ENCODE measurements at places on chromosomes 7 and 10.
A peak's percentile ranks its signal among the peaks of the same experiment; 100 is the strongest.

GRCh38 chr7:120554960-120555571 lies 282.1 kb downstream of the KCND2 start:
- DNase-seq: peak; percentile 65

- no peak for DNase-seq
Observed at GRCh38 chr10:78449554-78449953, 415.9 kb downstream of the RPS24 start.

GRCh38 chr7:19112274-19113001 lies 5.0 kb downstream of the TWIST1 start:
- peak; percentile 90 for DNase-seq

GRCh38 chr7:21753071-21753470 lies 192.6 kb downstream of the CDCA7L start:
- DNase-seq: no peak

DNA sequence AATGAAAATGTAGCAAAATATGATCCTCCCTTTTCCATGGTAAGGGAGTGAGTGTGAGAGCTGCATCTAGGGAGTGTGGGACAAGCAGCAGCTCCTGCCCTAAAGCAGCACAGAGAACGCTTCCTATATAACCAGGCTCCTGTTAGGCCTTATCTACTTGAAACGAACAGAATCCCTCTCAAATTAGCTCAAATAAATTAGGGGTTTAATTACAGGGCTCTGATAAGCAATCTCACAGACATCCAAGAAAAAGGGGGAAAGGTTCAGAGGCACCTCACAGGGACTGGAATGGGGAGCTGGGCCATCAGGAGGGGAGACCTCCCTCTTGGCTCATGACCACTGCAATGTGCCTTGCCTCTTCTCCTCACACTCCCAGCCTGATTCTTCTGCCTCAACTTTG lies 57.9 kb downstream of the PLPP4 start:
- DNase-seq: no peak

DNA sequence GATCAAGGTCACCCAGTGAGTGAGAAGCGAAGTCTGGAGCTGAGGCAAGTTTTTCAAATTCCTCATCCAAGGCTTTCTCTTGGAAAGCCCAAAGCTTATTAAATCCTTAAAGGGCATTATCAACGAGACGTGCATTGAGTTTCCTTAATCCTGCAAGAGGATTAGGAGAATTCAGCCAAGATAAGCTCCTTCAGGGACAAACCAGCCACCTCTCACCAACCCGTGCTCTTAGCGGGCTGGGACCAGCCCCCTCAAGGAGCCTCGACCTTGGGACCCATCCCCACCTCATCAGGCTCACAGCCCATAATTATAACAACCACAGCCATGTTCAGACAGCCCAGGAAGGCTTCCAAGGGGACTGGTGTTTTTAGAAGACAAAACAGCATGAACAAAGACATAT lies 12.0 kb upstream of the SLC29A4 start:
- DNase-seq: no peak

GRCh38 chr10:131418681-131419080 lies 107.2 kb upstream of the TCERG1L start:
- peak; percentile 6 for DNase-seq

- DNase-seq: no peak
Observed at GRCh38 chr10:130750441-130750840, 561.1 kb downstream of the TCERG1L start.

DNA sequence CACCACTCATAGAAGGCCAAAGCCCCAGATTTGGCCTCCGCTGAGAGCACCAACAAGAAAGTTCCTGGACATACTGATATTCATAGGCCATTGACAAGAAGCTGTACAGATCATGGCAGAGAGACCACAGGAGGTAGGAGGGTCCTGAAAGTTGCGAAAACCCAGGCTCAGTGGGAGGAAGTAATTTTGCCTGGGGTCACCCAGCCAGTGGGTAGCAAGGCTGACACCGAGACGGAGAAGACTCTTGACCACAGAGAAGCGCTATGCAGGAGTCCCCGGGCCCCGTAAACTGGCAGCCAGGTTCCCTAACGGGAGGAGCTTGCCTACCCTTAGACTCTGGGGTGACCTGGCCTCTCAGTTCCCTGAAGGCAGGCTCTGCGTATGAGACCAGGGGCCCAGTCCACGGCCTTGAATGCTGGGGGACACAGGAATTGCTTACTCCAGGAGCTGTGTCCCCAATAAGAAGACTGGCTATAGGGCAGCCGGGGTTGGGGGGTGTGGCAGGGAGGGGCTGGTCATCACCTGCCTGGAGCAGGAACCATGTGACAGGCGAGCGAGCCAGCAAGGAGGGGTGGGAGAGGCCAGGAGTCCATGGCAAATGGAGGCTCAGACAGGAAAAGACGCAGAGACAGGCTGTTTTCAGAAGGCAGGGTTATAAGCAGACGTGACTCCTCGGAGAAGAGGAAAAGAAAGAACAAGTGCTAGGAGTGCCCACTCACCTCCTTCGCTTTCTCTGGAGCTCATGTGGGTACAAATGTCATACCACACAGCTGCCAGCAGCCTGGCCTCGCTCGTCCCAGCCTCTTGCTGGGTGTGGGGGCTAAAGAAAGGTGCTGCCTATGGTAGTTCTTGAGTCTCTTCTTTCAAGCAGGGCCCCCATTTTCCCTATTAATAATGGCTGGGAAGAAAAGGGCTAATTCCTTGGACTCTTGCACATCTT lies 24.6 kb upstream of the NPFFR1 start:
- no peak for DNase-seq

DNA sequence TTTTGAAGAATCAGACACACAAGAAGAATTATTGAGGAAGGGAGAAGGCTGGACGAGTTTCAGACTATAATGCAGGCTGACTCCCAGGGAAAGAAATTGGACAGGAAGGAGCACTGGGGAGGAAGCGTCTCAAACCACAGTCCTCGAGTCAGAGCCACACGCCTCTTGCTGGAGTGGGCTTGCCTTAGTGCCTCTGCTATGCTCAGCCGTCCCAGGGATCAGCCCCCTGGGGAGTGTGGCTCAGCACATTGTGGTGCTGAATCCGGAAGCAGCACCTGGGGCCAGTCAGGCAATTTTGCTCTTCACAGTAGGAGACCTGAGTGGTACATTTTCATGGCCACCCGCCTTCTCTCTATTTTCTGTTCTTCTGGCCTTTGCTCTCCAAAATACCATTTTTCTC lies 67.4 kb upstream of the SLC35G1 start:
- peak; percentile 17 for DNase-seq

GRCh38 chr7:47444376-47445098 lies 137.4 kb downstream of the TNS3 start:
- no peak for DNase-seq

GRCh38 chr7:123871998-123872867 lies 27.3 kb downstream of the HYAL4 start:
- DNase-seq: peak; percentile 71

- no peak for DNase-seq
Observed at GRCh38 chr7:604884-605531, 85.4 kb upstream of the PDGFA start.

- DNase-seq: peak; percentile 86
Observed at GRCh38 chr7:111827863-111828504, 265.7 kb upstream of the IMMP2L start.

DNA sequence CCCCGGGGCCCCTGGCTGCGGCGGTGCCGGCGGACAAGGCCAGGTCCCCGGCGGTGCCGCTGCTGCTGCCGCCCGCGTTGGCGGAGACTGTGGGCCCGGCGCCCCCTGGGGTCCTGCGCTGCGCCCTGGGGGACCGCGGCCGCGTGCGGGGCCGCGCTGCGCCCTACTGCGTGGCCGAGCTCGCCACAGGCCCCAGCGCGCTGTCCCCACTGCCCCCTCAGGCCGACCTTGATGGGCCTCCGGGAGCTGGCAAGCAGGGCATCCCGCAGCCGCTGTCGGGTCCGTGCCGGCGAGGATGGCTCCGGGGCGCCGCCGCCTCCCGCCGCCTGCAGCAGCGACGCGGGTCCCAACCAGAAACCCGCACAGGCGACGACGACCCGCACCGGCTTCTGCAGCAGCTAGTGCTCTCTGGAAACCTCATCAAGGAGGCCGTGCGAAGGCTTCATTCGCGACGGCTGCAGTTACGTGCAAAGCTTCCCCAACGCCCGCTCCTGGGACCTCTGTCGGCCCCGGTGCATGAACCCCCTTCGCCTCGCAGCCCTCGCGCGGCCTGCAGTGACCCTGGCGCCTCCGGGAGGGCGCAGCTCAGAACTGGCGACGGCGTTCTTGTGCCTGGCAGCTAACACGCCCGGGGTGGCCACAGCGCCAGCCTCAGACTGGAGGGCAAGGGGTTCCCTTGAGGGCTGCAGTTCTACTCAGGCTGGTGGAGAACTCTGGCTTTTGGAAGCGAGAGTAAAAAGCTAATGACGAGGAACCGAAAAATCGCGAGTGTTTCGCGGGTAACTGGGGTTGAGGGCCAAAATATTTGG lies 804 bp downstream of the FRAT1 start:
- peak; percentile 23 for DNase-seq

DNA sequence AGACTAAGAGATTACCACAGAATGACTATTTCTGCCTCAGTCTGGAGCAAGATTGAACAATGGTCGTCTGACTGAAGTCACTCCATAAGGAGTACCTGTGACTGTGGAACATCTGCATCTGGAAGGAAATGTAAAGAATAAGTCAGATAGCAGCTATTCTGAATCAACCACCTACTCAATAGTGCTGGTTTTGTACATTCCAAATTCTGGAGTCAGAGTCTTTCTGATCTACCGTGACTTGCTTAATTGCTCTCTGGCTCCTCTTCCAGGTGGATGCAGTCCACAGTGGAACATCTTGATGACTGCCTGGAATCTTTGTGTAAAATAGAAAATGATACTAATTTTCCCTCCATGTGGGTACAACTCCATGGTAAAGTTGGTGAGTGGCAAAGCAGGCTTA lies 156.3 kb upstream of the SEMA3C start:
- DNase-seq: peak; percentile 11

GRCh38 chr7:12578930-12579640 lies 8.6 kb downstream of the SCIN start:
- DNase-seq: no peak

DNA sequence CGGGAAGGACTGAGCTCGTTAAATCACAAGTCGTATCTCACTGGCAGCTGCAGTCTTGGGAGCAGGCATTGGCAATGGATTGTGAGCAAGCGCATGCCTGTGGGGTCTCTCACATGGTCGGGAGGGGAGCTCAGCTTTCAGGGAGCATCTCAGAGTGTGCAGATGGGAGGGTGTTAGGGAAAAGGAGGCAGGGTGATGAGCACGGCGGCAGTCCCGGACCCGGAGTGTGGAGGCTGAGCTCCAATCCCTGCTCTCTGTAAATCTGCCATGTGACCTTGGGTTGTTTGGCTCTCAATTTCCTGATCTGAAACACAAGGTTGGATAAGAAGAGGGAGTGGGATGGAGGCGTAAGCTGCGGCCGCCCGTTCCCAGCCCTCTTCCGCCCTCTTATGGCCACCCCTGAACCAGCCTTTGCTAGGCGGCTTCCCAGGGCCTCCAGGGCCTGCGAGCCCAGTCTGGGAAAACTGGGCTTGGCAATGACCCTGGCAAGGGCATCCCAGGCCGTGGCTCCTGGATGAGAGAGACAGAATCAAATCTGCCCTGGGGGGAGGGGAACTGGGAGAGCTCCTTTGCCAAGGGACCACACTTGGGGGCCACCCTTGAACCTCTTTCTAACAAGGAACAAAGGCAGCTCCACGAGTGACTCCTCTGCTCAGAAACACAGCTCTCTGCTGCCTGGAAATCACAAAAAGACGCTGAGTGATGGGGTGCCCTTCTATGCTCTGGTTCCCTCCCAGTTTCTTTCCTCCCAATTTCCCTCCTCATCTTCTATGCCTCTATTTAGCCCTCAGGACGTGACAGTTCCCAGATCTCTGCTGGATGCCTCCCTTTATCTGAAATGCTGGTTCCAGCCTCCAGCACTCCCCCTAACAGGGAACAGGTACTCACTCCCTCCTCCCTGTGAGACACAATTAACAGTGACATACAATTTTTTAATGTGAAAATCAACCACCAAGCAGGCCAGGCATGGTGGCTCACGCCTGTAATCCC lies 41.7 kb upstream of the LOXL4 start:
- DNase-seq: peak; percentile 81

DNA sequence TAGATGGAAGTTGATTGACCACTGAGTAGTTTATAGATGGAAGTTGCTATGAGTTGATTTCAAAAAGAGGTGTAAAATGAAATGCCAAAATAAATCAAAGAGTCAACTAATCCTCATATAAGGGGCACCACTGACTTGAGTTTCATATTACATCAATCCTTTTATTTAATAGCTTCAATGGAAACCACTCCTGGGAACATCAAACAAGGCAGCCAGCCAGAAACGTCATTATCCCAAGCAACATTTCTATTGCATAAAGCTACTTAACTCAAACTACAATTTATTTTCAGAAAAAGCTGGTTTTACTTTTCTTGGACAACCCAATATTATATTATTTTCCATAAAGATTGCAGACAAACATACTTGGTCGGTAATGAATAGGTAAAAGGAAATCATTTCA lies 162.1 kb downstream of the TSPAN12 start:
- no peak for DNase-seq

DNA sequence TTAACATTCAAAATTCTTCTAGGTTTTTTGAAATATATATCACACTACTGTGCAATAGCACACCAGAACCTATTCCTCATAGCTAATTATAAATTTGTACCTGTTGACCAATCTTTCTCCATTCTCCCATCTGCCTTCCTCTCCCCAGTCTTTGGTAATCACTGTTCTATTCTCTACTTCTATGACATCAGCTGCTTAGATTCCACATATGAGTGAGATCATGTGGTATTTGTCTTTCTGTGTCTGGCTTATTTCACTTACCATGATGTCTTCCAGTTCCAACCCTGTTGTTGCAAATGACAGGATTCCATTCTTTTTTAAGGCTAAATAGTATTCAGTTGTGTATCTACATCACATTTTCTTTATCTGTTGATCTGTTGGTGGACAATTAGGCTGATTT lies 54.4 kb upstream of the CCDC6 start:
- DNase-seq: no peak

- DNase-seq: peak; percentile 95
Observed at GRCh38 chr10:24944512-24945255, 7.7 kb downstream of the PRTFDC1 start.

DNA sequence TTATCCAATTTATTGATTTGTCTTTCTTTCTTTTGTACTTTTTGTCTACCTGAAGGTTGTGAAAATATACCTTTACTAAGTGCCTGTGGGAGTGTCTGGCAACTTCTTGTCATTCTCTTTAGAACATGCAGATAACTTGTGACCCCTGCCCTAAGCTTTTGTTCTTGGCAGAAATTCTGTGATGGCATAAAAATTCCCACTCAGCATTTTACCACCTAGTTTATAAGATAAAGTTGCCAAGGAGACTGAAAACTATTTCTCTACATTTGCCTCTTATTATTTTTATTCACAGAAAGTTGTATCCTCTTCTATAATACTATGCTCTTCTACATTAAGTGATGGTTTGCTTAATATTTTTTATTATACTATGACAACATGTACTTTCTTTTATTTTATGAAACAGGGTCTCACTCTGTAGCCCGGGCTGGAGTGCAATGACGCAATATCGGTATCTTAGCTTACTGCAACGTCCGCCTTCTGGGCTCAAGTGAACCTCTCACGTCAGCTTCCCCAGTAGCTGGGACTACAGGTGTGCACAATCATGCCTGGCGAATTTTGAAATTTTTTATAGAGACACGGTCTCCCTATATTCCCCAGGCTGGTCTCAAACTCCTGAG lies 683.5 kb downstream of the ANKRD7 start:
- no peak for DNase-seq
